ENCODE measurements at places on chromosomes 1 and 21.

DNA sequence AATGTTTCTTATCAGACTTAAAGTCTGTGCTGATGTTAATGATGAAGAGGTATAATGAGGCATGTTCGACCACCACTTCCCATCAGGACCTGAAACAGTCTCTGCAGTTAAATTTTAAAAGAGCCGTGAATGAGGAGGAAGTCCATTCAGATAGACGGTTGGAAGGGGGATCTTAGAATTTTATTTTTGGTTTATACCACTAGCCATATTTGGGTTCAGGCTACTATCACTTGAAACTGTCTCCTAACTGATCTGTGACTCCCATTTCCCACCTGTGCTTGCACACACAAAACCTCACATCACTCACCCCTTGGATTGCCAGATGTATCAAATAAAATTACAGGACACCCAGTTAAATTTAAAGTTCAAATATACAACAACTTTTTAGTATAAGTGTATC lies 9.9 kb upstream of the ANKRD13C start:
- H3K27ac ChIP-seq, result no peak overlapping the region
- no peaks in the 10 kb centered on the region for H3K36me3 ChIP-seq
- H3K27me3 ChIP-seq, result no peaks in the 10 kb centered on the region
- DNase-seq, result no peak

- H3K4me3 ChIP-seq, result no peak overlapping the region
- H3K36me3 ChIP-seq, result no peaks in the 10 kb centered on the region
- H3K27me3 ChIP-seq, result no peaks in the 10 kb centered on the region
- no peaks in the 10 kb centered on the region for H3K4me1 ChIP-seq
- H3K27ac ChIP-seq, result no peak overlapping the region
- DNase-seq, result no peak
Measured at GRCh38 chr1:78359666-78360065, 131.1 kb upstream of the PTGFR start.

DNA sequence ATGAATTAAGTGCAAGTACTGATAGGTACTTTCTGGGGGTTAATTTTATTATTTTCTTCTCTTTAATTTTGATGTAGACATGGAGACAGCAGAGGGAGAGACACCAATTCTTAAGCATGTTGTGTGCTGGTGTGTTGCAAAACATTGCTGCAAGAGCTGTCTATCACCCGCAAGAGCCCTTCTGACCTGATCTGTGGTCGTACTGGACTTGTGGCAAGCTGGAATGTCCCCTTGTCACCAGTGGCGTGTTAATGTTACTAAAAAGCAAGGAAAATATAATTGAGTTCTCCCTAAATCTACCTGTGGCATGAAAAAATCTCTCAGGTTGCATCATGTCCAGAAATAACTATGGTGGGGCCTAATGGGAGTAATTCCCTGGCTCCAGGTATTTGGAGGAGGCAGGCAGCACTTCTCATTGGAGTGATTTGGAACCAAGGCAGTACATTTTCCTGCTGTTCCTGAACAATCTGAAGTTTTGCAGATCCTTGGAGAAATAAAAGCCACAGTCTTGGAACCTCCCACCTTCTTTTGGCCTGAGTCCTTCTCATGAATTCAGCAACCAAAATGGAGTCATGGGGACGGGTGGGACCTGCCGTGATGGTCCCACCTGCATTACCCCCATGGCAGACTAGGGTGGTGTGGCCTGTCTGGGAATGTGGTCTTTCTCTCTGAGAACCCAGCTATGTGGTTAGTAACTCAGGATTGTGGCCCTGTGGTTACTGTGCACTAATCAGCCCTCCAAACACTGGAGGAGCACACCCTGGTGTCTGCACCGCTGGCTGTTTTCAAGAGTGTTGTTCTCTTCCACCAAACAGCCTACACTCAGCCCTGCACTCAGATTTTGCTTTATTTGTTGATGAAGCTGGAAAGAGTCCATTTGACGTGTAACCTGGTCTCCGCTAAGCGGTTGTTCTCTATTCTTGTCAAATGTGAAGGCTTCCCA lies 57.4 kb downstream of the GALNT2 start:
- DNase-seq, result no peak
- H3K27ac ChIP-seq, result peak overlapping the region; percentile 89
- H3K4me3 ChIP-seq, result peak overlapping the region; percentile 45
- peaks cover 19% of the 10 kb centered on the region for H3K36me3 ChIP-seq
- H3K27me3 ChIP-seq, result no peaks in the 10 kb centered on the region
- H3K4me1 ChIP-seq, result peaks cover 74% of the 10 kb centered on the region

GRCh38 chr1:77833521-77834100 lies 54.2 kb downstream of the MIGA1 start:
- H3K27me3 ChIP-seq, result no peaks in the 10 kb centered on the region
- no peak overlapping the region for H3K4me3 ChIP-seq
- no peak for DNase-seq
- H3K4me1 ChIP-seq, result no peaks in the 10 kb centered on the region
- no peak overlapping the region for H3K27ac ChIP-seq
